ENCODE measurements at places on chromosomes 12 and 14.

DNA sequence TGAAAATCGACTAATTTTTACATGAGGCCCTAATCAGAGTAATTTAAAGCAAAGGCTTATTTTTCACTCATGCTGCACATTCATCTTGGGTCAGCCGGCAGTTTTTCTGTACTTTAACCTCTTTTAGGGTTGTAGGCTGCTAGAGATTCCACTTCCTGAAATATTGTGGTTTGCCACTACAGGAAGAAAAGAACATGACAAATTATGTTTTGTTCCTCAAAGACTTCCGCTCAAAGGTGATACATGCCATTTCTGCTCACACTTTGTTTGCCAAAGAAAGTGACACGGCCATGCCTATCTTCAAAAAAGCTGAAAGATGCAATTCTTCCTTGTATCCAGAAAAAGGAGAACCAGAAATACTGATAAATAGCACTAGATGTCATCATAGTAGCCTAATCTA lies 183.4 kb upstream of the PPFIA2 start:
- no peak for DNase-seq

GRCh38 chr12:49428793-49429192 lies 61.5 kb downstream of the SPATS2 start:
- DNase-seq = no peak

DNA sequence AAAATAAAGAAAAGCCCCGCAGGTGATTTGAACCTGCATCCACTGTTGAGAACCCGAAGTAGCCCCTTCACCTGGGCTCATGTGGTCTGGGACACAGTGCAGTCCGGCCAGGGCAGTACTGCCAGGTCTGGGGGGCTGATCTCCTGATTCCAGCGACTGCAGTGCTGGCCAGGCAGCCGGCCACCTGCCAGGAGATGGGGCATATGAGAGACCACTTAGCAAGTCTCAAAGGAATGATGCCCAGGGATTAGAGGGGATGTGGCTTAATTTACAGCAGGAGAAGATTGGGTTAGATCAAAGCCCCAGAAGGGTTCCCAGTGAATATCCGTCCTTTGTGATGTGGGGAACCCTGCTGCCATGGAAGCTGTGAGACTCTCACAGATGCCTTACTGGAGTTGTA lies 113.3 kb downstream of the PRMT8 start:
- DNase-seq = no peak

GRCh38 chr14:90519262-90519920 lies 122.6 kb downstream of the CALM1 start:
- DNase-seq = no peak

- DNase-seq = no peak
Observed at GRCh38 chr12:79020106-79020505, 155.5 kb downstream of the SYT1 start.

- DNase-seq = no peak
Observed at GRCh38 chr12:31234955-31235867, 90.7 kb downstream of the SINHCAF start.

GRCh38 chr12:105922670-105923102 lies 216.1 kb downstream of the NUAK1 start:
- no peak for DNase-seq

- no peak for DNase-seq
Observed at GRCh38 chr14:104248203-104249055, 110.0 kb downstream of the KIF26A start.

DNA sequence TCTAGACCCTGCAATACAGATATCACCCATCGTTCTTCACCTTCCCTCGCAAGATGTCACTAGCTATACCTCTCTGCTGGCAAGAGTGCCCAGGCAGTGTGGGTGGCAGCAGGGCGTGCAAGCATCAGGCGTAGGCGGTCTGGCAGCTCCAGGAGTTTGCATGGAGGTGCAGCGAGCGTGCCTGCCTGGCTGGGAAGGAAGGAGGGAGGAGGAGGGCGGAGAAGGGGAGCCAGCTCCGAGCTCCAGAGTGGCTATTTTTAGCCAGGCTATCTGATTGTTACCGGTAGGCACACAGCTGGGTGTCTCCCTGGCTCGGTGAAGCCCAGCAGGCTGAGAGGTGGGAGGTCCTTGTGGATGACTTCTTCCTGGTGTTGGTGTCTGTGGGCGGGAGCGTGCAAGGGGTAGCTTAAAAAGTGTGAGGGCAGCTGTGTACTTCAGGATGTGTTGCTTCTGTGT lies 6.2 kb downstream of the FOXJ2 start:
- DNase-seq = no peak

DNA sequence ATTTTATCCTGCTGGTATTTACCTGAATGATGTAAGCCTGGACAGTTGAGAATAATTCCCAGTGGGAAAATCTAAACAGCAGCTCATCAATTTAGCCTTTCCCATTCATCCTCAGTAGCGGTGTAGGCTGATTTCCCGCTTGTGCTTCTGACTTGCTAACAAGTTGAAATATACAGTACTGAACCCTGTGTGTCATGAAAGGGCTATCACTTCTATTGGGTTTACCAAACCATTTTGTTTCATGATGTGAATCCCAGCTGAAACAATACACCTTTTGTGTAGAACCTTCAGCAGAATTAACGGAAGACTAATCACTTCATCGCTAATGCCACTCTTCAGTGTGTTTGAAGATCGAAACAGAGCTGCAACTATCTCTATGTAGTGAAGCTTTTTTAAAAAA lies 88.4 kb downstream of the POLR3B start:
- no peak for DNase-seq

DNA sequence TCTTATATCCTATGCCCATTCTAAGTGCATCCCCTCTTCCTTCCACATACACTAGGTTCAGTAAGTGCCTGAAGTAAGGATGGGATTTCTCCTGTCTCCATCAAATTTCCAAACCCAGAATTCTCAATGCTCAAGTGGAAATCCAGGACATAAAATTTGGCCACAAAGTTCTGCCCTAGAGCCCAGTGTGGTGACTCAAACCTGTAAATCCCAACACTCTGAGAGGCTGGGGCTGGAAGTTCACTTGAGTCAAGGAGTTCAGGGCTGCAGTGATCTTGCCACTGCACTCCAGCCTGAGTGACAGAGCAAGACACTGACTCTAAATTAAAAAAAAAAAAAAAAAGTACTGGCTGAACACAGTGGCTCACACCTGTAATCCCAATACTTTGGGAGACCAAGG lies 4.5 kb upstream of the ARF3 start:
- DNase-seq = no peak

DNA sequence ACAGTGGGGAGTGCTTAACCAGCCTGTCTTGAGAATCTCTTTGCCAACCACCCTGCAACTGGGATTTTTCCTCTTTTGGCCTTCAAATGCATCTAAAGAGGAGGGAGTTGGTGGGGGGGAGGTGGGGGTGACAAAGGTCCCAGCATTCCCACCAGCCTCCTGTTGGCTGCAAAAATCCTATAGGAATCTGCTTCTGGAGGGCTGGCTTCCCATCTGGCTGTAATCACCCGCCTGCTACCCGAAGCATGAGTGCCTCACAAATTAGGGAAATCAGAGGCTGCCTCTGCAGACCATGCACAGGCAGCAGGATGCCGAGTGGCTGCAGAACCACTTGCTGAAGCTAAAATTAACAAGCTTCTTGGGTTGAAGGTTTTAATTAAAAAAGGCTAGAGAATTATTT lies 73.9 kb upstream of the WSCD2 start:
- DNase-seq = no peak

- no peak for DNase-seq
Observed at GRCh38 chr14:53570411-53571387, 385.9 kb downstream of the BMP4 start.

DNA sequence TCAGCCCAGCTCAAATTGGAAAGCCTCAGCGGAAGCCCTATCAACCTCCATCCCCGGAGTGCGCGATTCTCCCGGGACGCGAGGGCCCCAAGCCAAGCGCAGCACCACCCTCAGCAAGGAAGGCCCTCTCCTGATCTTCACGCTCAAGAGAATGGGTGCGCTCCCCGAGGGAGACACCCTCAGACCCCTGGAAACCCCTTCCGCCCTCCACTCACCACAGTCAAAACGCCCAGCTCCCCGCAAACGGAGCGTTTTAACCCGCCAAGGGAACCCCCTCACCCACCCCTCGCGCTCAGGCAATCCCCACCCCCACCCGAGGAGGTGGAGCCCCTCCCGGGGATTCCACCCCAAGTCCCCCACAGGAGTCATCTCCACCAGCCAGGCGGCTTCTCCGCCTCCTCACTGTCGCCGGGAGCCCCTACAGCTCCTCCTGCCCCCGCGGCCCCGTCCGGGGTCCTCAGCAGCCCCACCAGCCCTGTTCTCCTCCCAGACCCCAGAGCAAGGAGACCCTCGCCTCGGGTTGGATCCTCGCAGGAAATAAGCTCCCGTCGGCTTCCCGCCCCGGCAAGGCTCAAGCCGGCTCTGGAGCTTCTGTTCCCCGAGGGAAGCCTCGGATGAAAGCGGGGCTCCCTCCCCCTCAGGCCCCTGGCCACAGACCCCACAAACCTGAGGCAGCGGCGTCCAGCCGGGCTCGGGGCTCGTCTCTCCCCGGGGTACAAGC lies 507 bp downstream of the BAZ2A start:
- DNase-seq = no peak

GRCh38 chr12:9977916-9978315 lies 6.7 kb downstream of the CLEC12A start:
- DNase-seq = no peak

DNA sequence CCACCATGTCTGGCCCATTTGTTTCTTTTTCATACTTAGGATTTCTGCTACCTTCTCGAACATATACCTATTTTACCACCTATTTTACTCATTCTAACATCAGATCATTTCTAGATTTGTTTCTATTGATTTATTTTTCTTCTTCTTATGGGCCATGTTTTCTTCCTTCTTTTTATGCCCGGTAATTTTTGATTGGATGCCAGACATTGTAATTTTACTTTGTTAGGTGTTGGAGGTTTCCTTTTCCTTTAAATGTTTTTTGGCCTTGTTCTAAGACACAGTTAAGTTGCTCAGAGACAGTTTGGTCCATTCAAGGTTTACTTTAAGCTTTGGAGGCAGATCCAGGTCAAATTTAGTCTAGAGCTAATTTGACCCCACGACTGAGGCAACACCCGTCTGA lies 14.7 kb upstream of the BEGAIN start:
- DNase-seq = no peak

DNA sequence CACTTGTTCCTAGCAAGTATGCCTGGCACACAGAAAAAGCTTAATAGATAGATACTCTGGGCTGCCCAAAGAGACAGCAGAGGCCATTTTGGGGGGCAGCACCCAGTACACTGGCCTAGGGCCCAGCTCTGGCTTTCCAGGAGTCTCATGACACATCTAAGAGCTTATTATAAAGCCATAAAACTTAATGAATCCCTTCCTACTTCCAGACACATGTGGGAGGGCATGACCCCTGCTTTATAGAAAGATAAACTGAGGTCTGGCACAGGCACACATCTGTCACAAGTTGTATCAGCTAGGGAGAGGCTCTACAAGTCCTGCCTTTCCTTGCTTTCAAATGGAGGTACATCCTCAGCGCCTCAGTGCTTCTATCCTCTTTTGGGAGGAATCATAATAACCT lies 27.1 kb downstream of the FMNL3 start:
- DNase-seq = no peak

DNA sequence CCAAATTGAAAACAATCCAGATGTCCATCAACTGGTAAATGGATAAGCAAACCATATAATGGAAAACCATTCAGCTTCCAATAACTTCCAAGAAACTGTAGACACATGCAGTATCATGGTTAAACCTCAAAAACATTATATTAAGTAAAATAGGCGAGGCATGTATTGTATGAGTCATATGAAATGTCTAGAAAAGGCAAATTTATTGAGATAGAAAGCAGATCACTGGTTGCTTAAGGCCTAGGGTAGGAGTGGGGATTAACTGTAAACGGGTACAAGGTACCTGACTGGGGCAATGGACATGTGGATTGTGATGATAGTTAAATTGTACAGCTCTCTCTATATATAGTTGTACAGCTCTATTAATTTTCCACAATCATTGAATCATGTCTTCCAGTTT lies 21.3 kb upstream of the PAPLN start:
- no peak for DNase-seq

- DNase-seq = no peak
Observed at GRCh38 chr14:105845725-105846309, 319.4 kb downstream of the TMEM121 start.

- DNase-seq = no peak
Observed at GRCh38 chr12:25866586-25867378, 91.7 kb upstream of the RASSF8 start.

DNA sequence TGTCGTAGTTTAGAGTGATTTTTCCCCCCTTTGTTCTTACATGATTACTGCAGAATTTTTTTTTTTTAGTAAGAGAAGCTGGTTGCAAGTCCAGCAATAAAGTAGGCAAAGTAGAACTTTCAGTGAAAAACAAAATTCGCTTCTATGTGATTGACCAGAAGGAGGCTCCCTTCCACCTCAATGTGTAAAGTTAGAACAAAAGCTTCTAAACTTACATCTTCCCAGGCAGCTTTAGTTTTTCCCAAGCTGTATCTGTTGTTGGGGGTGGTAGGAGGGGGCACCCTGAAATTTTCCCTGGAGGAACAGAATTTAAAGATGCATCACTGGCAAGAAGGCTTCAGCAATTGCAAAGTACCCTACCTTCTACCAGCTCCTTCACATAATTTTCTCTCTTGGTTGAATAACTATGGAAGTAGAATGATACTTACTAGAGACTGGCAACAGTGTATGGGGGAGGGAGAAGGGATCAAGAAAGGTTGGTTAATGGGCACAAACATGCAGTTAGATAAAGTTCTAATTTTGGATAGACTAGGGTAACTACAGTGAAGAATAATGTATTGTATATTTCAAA lies 87.3 kb upstream of the E2F7 start:
- no peak for DNase-seq

DNA sequence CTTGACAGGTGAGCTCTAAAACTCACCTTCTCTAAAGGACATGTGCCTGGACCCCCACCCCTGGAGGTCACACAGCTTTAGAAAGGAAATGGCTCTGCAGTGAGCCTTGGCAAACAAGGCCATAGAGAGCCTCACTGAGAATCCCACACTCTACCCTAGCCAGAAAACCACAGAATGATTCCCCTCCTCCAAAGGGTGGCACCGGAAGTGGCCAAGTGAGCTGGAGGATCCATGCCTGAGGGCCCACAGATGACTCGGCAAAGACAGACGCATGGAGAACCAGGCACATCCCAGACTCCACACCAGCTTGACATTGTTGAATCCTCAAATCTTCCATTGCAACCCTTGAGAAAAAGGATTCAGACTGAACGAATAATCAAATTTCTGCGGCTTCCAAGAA lies 54.2 kb upstream of the PTHLH start:
- DNase-seq = no peak

GRCh38 chr14:97723819-97724218 lies 926.6 kb downstream of the VRK1 start:
- DNase-seq = no peak

All from stimulated activated CD8-positive, alpha-beta memory T cell treated with anti-CD3 and anti-CD28 coated beads, Interleukin-2, amount 100 ng/mL, for 1 hour (primary cell).